ENCODE measurements at places on chromosomes 6 and 20.
A peak's percentile ranks its signal among the peaks of the same experiment; 100 is the strongest.

- no peak for DNase-seq
These were observed 127.9 kb downstream of the QRSL1 start for GRCh38 chr6:106757267-106757666.

- DNase-seq, result no peak
These were observed 17.8 kb downstream of the RARS2 start for GRCh38 chr6:87572021-87572420.

- no peak for DNase-seq
These were observed 4.0 kb downstream of the MKKS start for GRCh38 chr20:10430000-10430466.

DNA sequence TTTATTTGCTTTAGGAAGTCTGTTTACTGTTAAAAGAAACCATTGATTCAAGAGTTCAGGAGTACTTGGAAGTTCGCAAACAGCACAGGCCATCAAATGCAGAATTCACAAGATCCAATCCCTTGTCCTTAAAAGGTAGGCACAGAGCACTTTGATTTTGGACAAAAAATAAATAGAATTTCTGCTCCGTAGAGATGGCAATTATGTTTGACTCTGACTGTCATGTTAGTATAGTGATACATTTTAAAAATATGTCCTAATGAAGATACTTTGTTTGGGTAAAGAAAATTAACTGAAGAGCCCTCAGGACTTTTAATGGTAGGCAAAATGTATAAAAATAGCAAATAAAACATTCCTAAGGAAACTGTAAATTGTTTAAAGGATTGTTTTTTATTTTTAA, 113.1 kb downstream of the JAG1 start:
- DNase-seq, result no peak

DNA sequence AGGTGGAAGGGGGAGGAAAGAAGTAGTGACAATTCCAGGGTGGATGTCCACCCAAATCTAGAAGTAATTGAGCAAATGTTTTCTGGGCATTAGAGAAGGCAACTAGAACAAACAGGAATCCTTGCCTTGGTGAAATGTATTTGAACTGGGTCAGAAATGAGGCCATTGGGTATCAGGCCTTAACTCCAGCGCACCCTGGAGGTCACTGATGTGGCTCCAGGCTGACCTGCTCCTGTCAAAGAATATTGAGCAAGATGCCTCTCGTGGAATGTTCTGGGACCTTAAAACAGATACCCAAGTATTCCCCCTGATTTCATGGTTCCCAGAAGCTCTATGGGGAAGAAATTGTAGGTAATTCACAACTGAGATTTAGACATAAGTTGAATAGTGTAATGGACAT, 6.9 kb downstream of the HLA-DPB1 start:
- peak; percentile 12 for DNase-seq

DNA sequence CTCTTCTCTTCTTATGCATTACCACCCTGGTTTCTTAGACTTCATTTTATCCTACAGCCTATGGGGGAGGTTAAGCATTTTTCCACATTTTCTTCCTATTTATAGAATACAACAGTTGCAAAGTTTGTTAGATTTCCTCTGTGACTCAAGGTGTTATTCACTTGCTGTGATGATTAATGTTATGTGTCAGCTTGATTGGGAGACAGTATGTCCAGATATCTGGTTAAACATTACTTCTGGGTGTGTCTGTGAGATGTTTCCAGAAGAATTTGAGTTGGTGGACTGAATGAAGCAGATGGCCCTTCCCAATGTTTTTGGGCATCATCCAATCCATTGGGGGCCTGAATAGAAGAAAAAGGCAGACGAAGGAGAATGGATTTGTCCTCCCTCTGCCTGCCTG, 131.3 kb downstream of the C6orf118 start:
- DNase-seq, result no peak

DNA sequence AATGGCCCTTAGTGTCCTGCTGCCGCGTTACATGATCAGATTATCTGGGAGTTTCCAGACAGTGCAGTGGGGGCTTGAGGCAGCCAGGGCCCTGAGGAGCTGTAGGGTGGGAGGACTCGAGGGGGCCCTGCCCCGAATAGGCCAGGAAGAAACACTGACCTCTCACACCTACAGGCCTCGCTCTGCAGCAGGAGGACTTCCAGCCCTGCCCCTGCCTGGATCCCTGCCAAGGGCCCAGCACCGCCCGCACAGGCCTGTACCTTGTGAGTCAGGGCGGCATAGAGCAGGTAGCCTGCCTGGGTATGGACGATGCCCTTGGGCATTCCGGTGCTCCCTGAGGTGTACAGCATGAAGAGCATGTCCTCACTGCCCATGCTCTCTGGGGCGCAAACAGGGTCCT, 30.1 kb upstream of the APMAP start:
- DNase-seq, result no peak

- DNase-seq, result no peak
These were observed 78.4 kb upstream of the IYD start for GRCh38 chr6:150290429-150290828.

DNA sequence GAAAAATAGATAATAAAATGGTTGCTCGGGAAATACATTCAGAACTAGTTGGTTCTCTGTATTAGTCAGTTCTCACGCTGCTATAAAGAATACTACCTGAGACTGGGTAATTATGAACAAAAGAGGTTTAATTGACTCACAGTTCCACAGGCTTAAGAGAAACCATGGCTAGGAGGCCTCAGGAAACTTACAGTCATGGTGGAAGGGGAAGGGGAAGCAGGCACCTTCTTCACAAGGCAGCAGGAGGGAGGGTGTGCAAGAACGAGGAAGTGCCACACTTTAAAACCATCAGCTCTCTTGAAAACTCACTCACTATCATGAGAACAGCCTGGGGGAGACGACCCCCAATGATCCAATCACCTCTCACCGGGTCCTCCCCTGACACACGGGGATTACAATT, 24.2 kb upstream of the SNX9 start:
- no peak for DNase-seq

- DNase-seq, result peak; percentile 64
These were observed 28.6 kb downstream of the C6orf89 start for GRCh38 chr6:36914227-36914794.

GRCh38 chr6:96777113-96777512, 60.2 kb downstream of the GPR63 start:
- DNase-seq, result no peak

GRCh38 chr6:47235964-47236760, 73.5 kb downstream of the TNFRSF21 start:
- DNase-seq, result no peak

DNA sequence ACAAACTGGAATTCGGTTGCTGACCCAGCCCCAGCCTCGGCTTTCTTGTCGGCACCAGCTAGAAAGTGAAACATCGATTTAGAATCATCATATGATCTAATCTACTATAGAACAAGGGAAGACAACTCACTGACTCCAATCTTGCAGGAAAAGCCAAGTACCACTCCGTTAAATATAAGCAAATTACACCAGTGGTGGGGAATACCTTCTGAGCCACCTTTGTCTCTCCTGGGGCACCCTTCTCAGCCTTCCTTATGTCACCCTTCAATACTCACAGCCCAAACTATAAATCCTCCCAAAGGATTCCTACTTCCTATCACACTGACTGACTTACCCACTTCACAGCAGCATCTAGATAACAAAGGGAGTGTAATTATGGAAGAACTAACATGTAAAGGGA, 7.5 kb downstream of the RPS10 start:
- no peak for DNase-seq

DNA sequence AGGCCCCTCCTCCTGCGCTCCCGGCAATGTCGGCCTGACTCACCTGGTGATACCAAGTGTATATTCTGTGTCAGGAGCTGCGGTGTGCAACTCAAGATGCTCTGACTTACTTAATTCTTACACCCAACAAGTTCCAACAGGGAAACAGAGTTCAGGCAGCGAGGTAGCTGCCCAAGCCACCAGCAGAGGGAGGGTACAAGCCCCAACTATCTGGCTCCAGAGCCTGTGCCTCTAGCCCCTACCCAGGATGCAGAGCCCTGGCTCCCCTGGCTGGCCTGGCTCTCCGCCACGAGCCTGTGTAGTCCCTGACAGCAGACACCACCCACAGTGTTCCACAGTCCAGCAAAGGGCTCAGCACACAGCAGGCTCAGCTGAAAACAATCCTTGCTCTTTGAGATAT, 34.9 kb downstream of the C20orf203 start:
- no peak for DNase-seq

- DNase-seq, result no peak
These were observed 40.2 kb upstream of the LRFN2 start for GRCh38 chr6:40627316-40627715.

GRCh38 chr20:63405102-63405730, 44.1 kb upstream of the CHRNA4 start:
- DNase-seq, result no peak

DNA sequence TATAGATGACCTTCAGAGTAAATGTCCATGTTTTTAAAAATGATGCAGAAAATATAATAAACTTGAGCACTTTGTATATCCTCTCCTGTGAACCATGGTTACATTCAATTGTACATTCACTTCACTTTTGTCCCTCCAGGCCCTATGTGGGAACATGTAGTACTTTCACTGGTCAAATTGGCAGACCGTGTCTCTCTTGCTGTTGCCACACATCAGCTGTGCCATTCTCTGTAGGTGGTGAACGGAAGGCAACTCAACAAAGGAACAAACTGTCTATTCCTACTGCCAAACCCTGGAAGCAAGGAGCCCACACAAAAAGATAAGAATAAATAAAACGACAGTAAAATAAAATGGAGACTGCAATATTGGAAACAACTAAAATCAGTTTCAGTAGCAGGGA, 2.0 kb downstream of the ROS1 start:
- no peak for DNase-seq

- no peak for DNase-seq
These were observed 253.3 kb upstream of the ECI2 start for GRCh38 chr6:4388675-4389074.

DNA sequence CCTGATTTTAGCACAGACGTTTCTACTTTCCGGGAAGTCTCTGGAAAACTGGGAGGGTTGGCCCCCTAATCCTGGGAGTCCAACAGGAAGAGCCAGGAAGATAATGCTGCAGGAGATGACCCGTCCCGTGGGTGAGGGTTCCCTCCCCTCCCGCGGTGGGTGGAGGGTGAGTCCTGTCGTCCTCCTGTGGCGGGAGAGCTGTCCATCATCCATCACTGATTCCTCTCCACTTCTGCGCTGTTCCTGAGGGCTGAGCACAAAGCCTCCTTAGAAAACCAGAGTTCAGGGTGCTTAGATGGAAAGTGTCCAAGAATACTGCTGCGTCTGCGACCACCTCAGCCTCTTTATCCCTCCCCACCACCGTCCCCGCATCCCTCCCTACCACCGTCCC, 6.1 kb upstream of the CCR6 start:
- no peak for DNase-seq

DNA sequence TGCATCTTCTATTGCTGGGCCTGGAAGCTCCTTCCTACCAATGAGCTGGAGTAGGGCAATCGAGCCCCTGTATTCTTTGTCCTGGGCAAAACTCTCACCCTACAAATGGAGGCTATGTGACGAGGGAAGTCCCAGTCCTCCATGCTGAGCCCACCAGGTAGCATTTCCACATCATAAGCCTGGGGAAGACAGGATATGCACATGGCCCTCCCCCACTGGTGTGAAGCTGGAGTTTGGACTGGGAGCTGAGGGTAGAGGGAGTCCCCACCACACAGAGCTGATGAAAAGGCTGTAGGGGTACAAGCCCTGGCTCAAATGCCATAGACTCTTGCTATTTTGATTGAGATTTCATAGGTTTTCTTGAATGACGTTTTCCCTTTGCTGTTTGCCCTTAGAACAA, 99.5 kb upstream of the FOXC1 start:
- DNase-seq, result no peak

DNA sequence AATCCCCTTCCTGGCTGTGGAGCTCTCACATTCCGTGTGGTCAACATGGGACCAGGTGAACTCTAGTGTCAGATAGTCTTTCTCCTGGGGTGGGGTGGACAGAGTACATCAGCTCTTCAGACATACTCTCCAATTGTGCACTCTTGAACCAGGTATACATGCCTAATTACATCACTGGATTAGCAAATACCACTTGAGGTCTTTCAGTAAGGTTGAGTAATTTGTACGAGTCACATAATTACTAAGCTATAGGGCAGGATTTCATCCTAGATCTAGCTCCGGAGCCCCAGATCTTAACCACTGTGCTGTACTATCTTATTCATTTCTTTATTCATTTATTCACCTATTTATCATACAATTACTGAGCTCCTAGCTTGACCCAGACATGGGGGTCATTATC, 821.3 kb downstream of the TFAP2A start:
- no peak for DNase-seq

GRCh38 chr20:44053046-44053445, 133.9 kb downstream of the JPH2 start:
- DNase-seq, result no peak

DNA sequence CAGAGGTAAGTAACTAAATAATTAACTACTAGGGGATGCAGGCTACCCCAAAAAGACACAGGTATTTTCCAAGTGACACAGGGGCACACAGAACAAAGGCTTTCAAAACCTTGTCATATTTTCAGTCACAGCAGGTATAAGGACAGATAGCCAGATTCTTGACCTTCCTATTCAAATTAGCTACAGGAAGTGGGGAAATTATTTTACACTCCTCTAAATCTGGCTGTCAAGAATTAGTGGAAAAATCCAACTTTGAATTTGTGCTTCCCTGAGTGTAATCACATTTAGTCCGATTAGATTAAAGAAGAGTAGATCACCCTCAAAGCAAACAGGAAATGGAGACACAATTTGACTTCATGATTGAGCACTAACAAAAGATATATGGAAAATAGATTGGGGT, 60.6 kb downstream of the SYNE1 start:
- DNase-seq, result no peak

- DNase-seq, result no peak
These were observed 71.6 kb upstream of the TNFAIP3 start for GRCh38 chr6:137795501-137795900.

- no peak for DNase-seq
These were observed 34.4 kb upstream of the BCAS1 start for GRCh38 chr20:54104781-54105180.

DNA sequence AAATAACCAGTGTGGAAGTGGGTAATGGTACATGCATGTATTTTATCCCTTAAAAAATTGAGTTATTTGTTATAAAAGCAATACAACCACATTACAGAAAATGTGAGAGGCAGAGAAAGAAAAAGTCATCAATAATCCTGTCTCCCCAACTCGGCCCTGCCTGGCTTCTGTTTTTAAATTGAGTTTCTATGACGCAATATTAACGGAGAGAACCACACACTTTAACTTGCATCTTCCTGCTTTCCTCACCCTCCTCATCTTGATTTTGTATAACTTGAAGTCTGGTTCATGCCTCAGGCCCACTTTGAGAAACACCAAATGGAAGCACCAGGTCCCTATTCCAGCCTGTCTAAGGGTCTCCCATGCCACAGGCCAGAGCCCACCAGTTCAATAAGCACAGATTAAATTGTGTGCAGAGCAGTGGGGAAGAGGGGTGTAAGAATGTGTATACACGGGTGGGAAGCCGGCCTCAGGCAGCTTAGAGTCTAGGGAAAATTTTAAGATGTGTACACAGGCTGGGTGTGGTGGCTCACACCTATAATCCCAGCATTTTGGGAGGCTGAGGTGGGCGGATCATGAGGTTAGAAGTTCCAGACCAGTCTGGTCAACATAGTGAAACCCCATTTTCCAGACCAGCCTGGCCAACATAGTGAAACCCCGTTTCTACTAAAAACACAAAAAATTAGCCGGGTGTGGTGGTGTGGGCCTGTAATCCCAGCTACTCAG, 15.9 kb downstream of the KCNK5 start:
- DNase-seq, result no peak
